ENCODE measurements at places on chromosomes 11 and 22.

DNA sequence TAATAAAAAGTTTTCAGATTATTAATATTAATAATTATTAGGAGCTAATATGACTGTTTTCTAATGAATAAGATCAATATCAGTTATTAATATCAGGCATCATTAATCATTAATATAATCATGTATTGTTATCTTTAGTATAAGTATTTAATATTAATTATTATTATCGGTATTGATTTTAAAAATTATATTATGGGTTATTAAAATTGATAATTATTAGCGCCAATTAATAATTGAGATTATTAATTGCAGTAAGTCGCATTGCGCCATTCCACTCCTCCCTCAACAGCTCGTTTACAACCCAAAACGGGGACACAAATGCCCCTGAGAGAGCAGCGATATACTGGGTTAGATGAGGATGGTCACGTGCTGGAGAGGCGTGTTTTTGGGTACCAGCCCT lies 20.2 kb downstream of the XNDC1N start:
- no peak for DNase-seq

- DNase-seq = no peak
These were observed 147.4 kb upstream of the SNX19 start for GRCh38 chr11:131063638-131064037.

DNA sequence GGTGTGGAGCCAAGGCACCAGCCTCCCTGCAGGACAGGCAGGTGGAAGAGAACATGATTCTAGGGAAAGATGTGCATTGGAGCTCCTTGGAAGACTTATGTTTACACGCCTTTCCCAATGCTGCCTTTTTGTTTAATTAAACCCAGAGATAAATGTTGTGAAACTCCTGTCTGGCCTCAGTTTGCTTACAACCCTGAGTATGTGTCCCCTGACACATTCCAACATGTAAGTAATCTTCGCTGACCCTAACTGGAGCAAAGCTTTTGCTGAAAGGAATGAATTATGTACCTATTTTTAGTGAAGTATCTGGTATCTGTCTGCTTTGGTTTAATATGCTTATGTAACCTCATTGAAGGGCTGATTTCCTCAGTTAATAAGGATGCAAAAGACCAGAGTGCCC lies 56.7 kb downstream of the APIP start:
- DNase-seq = no peak

GRCh38 chr11:130891326-130891725 lies 25.0 kb downstream of the SNX19 start:
- DNase-seq = no peak

DNA sequence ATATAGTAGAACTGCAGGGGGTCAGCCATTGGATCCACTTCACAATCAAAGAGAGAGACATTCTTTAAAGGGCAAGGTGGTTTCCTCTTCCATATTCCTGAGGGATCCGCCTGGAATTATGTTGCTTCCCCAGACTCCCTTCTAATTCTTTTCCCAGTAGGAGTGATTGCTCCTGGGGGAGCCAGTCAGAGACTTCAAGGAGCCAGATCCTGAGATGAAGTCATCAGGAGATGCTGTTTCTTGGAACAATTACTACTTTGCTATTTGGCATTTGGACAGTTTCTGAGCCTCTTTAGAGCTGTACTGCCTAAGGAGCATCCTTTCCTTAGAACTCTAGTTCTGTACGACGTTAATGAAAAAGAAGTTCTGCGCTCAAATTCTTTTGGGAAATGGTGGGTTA lies 1.9 kb upstream of the OR9Q2 start:
- DNase-seq = no peak

GRCh38 chr11:30365793-30366517 lies 43.1 kb downstream of the ARL14EP start:
- no peak for DNase-seq

- no peak for DNase-seq
These were observed 44.7 kb upstream of the SEPTIN5 start for GRCh38 chr22:19669570-19669969.

GRCh38 chr22:21754523-21754922 lies 18.9 kb upstream of the YPEL1 start:
- no peak for DNase-seq

DNA sequence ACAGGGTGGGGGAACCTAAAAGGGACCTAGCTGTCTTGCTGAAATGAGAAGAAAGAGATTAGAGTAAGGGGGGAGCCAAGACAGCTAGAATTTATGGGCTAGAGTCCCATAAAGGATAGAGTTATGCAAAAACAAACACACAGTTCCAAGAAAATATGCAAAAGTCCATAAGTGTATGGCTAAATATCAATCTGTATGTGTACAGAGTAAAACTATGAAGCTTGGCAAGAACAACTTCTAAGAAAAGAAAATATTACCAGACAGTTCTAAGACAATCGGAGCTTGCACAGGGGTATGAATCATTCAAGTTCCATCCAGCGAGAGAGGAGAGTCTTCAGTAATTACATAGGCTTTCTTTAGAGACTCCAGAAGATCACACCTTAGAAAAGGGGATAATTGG lies 41.8 kb downstream of the GDPD4 start:
- no peak for DNase-seq

- no peak for DNase-seq
These were observed 4.4 kb downstream of the KCNJ5 start for GRCh38 chr11:128895526-128895925.

DNA sequence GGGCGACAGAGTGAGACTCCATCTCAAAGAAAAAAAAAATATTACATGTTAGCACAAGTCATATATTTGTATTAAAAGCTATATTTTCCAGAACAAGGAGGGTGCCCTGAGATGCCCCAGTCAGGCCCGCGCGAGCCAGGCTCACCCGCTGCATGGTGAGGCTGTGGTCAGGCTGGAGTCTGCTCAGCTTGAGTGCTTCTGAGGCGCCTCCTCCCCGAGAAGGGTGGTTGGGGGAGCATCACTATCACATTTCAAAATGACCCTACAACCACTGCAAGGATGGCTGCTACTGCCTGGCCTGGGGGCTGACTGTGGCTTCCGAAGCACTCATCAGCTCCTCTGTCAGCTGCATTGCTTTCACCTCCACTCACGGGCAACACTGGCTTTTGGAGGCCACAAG lies 77.1 kb downstream of the SCUBE1 start:
- no peak for DNase-seq

DNA sequence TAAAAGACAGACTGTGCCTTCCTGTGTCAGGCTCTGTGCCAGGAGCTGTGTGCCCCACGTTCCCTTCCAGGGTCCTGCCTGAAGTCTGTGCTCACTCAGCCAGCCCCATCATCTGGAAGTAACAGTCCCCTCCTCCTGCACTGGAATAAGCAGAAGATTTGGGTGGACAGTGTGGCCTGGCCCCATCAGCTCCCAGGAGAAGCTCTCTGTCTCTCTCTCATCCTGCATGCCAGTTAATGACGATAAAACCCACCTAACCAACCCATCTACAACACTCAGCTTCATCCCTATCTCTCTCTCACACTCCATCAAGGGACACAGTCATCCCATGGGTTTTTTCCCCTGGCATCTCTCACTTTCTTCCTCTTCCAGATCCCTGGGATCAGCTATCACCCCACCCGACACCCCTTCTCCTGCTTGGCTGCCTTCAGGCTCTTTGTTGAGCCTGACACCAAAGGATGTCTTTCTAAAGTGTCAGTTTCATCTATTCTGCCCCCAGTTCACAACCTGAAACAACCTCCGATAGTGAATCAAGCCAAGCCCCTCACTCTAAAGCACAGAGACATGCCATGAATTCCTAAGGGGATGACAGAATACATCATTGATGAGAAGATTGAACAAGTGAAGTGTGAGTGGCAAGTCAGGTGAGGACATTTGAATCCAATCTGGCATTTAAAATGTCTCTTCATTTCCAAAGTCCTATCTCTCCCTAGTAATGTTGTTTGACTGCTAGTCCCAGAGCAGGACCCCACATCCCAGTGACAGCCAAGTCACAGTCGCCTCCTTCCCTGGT lies 91.4 kb upstream of the TOP3B start:
- no peak for DNase-seq

DNA sequence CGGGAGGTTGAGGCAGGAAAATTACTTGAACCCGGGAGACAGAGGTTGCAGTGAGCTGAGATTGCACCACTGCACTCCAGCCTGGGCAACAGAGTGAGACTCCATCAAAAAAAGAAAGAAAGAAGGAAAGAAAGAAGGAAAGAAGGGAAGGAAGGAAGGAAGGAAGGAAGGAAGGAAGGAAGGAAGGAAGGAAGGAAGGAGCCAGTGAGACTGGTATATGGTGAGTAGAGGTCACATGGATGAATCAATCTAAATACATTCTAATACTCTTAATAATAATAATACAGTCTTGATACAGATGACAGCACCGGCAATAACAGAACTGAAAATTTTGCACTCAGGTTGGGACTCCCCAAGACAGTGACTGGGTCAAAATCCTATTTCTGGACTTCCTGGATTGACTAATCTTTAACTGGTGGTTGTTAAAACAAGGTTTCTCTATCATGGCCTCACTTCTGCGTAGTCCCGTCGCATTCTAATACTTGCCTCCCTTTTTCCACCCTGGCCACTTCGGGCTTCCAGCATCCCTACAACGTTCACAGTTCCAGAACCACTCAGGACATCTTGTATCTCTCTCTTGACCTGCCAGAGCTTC lies 53.5 kb upstream of the EIF3M start:
- no peak for DNase-seq

GRCh38 chr11:26017903-26018302 lies 314.0 kb upstream of the ANO3 start:
- no peak for DNase-seq

- DNase-seq = no peak
These were observed 11.5 kb upstream of the IGSF9B start for GRCh38 chr11:133968300-133968699.

- no peak for DNase-seq
These were observed 5.9 kb upstream of the RNH1 start for GRCh38 chr11:512761-513595.

DNA sequence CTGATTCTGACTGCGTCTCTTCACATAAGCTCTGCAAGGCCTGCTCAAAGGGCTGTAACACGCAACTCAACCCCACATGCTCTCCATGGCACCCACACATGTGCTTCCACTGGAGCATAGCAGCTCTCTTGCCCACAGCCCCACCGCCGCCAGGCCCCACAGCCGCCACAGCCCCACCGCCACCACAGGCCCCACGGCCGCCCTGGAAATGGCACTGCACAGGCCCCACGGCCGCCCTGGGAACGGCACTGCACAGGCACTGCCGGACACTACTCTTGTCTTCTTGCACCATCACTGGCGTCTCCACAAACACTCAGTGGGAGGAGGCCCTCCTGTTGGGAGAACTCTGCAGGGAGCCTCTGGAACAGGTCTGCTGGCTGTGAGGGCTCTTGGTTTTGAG lies 8.6 kb downstream of the MOB2 start:
- no peak for DNase-seq

GRCh38 chr22:41762980-41763779 lies 37.3 kb upstream of the CCDC134 start:
- no peak for DNase-seq

- no peak for DNase-seq
These were observed 291.8 kb downstream of the SBF2 start for GRCh38 chr11:10002221-10002620.

GRCh38 chr11:87954476-87954875 lies 220.8 kb downstream of the RAB38 start:
- no peak for DNase-seq

- DNase-seq = no peak
These were observed 45.4 kb upstream of the NTM start for GRCh38 chr11:131324921-131325570.

- no peak for DNase-seq
These were observed 208.6 kb downstream of the DBX1 start for GRCh38 chr11:19951558-19952115.

DNA sequence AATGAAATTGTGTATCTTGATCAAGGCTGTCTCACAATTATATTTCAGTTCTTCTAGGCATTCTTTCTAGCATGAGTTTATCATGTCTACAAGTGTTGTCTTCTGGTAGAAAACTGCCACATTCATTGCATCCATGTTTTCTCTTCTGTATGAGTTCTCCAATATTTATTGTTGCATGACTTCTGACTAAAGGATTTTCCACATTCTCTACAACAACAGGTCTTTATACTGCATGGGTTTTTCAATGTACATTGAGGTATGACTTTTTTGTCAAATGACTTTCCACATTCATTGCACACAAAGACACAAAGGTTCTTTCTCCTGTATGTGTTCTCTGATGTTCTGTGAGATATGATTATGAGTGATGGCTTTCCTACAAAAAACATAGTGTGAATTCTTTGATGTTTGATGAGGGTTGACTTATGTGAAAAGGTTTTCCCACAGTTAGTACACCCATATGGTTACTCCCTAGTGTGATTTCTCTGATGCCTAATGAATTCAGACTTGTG lies 890.6 kb upstream of the CNTN5 start:
- no peak for DNase-seq

GRCh38 chr11:71986131-71986530 lies 12.6 kb upstream of the IL18BP start:
- no peak for DNase-seq

DNA sequence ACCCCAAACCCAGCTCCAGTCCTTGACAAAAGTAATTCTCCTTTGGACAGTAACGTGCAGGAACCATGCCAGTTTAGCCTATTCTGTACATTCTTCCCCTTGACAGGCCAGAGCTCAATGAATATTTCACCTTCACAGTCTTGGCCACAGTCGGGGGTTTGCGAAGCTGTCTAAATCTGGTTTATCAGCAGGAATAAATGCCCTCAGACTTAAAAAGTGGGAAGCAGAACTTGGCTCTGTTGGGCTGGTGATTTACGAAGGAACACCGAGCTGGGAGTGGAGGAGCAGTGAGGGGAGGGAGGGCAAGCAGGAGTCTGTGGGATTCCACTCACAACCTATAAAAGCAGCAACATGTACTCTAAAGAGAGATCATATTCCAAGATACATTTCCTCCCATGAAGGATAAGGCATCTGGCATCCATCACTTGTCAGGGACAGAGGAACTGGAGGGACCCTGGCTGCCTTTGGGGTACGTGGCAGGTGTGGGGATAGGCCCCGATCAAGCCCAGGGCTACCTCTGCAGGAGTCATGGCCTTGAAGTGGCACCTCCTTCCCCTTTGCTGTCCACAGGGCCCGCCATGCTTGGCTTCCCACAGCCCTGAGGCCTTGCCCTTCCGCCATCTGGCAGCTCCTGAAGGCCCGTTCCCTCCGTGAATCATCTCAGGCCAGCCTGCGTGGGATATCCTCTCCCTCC lies 154.3 kb downstream of the ADAMTS15 start:
- no peak for DNase-seq

GRCh38 chr22:46107089-46107664 lies 43.1 kb upstream of the PPARA start:
- DNase-seq = peak; percentile 86

GRCh38 chr11:17405232-17406005 lies 17.0 kb upstream of the KCNJ11 start:
- peak; percentile 64 for DNase-seq

DNA sequence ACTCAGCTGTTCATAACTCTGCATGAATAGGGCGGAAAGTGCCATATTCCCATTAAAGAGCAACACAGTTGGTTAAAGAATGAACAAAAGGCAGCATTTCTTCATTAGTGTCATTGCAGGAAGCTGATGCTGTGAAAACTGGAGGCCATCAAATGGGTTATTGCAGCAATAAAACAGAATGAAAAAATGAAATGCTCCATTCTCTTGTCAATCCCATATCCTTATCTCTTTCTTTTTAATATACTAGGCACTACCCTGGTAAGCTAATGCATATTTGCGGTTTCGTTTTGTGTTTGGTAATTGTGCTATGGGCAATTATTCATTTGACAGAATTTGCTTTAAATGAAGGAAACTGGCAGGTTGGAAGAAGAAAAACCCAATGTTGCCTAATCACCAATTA lies 25.3 kb downstream of the C11orf71 start:
- no peak for DNase-seq

Data from hypothalamus (tissue), 51 donors.